Stimulated activated CD4-positive, alpha-beta T cell treated with anti-CD3 and anti-CD28 coated beads, Interleukin-15, amount 100 ng/mL, for 1 hour (primary cell): ENCODE measurements at places on chromosomes 7 and 10.

GRCh38 chr7:75938921-75939320 is 24.0 kb downstream of the POR start:
- DNase-seq: no peak

GRCh38 chr7:122626785-122627184 is 72.1 kb downstream of the RNF133 start:
- DNase-seq: no peak

- DNase-seq: no peak
Observed at GRCh38 chr10:323651-324293, 188.5 kb downstream of the ZMYND11 start.

- DNase-seq: no peak
Observed at GRCh38 chr10:34567659-34568253, 247.3 kb downstream of the PARD3 start.

GRCh38 chr10:127119936-127120335 is 76.5 kb downstream of the INSYN2A start:
- DNase-seq: no peak

DNA sequence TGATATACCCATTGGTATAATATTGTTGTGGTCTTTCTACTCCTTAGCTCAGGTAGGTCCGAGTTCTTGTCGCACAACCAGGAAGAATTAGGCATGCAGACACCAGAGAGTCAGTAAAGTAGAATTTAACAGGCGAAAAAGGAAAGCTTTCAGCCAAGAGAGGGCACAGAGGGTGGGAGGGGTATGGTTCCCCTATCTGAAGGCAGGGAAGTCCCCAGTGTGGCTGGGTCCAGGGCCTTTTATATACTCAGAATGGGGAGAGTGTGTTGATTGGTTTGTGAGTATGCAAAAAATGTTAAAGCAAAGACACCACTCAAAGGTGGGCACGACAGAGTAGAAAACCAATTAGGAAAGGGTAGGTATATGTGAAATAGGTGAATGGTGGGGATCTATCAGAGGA is 53.9 kb downstream of the IMMP2L start:
- no peak for DNase-seq

- no peak for DNase-seq
Observed at GRCh38 chr7:10237306-10237705, 736.4 kb upstream of the PHF14 start.

DNA sequence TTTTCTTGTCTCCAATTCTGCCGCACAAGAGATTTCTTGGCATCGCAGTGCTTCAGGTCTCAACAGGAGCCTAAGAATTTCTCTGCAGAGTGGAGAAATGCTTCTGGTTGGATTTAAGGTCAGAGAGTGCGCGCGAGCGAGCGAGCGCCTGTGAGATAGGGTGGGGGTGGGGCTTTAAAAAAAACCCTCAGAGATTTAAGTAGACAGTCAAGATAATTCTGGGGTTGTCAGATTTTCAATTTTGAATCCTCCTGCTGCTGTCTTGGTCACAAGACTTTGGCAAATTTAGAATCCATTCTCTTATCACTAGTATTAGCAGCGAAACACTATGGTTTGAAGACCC is 49.7 kb downstream of the CPEB3 start:
- DNase-seq: no peak

- DNase-seq: no peak
Observed at GRCh38 chr10:30816159-30816819, 186.7 kb upstream of the LYZL2 start.

DNA sequence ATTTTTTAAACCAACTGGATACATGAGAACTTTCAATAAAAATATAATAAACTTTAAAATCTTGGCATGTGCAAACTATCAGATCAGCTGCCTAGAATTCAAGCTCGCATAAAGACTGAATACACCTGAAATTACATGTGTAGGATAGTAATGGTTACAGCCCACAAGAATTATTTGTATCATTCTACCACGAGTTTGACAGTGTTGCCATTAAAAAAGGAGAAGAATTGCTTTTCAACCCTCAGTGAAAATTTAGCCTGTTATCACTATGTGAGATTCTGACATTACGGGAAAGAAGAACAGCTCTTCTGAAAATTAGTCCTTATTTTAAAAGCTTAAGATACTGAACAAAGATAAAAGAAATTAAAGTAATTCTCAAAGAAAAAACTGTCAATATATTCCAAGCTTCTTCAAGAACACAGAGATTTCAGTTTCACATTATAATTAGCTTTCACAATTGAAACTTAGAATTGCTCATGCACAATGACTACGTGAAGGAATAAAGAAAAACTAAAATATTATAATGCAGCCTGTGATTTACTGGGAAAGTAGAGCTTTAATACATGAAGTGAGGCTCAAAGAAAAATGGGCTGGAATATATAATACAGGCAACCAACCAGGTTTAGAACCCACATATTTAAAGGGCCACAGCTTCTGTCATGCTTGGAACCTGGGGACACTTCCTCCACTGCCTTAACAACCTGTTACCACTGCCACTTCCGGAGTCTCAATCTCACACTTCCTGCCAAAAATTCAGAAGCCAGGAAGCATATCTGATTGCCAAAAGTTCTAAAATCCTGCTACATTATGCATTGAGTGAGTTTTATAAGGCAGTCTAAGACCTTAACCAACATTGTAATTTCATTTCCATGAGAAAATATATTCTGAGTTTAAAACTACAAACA is 23.2 kb downstream of the TPK1 start:
- DNase-seq: no peak
